ENCODE measurements at places on chromosomes 7 and 10. TPM values are rescaled to one million over a fixed set of nuclear protein-coding genes. Genes with fewer than 3 reads are reported as not detected.

The SPACDR gene
- total RNA-seq: 0.17 TPM

The AZGP1 gene
- not detected for total RNA-seq

The STOX1 gene
- total RNA-seq: not detected

The INHBA gene
- 7.9 TPM for total RNA-seq

The PLA2G12B gene
- total RNA-seq: not detected

The HTR5A gene
- not detected for total RNA-seq

The BZW2 gene
- total RNA-seq: 42.0 TPM

The GARIN1A gene
- total RNA-seq: 0.52 TPM
